Hematopoietic multipotent progenitor cell treated with erythropoietin and hydrocortisone succinate and interleukin-3 and kit ligand, for 17 days (in vitro differentiated cells): ENCODE measurements at places on chromosomes 6 and 20.

GRCh38 chr6:20840675-20841074 is 306.4 kb downstream of the CDKAL1 start:
- DNase-seq = no peak

- DNase-seq = no peak
These were observed 22.7 kb upstream of the CD93 start for GRCh38 chr20:23108871-23109270.

DNA sequence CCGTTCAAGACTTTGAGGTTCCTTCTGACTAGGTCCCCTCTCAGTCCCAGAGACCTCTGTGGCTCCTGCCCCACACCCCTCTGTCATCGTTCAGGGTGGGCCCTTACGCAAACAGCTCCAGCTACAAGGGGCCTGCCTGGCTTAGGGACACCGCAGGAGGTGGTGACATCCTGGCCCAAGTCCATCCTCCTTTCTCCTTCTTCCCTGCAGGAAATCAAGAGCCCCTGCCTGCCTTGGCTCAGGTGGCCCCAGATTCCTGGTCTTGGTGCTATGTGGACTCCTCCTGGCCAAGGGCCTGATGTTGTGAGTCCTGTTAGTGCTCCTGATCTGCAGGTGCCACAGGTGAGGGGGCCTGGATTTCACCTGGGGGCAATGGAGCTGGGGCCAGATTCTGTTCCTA is 8.1 kb downstream of the TREML4 start:
- no peak for DNase-seq

DNA sequence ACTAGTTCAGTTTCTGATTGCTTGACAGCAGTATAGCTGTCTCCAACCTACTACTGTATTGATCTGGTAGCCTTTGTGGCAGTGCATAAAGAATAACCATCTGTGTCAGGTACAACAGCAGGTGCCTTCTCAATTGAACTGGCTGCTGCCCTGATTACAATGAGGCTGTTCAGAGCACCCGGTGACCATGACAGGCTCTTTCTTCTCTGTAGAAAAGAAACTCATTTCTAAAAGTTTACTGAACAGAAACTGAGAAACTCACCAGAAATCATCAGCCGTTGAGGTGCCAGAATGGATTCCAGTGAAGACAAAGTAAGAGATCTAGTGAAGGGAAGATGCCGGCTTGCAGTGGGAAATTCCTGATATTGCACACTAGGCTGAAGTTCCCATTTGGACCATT is 954.4 kb downstream of the PHF3 start:
- no peak for DNase-seq

GRCh38 chr20:37566590-37567330 is 39.1 kb upstream of the BLCAP start:
- DNase-seq = no peak

- DNase-seq = no peak
These were observed 127.3 kb downstream of the RALGAPA2 start for GRCh38 chr20:20585146-20585545.

DNA sequence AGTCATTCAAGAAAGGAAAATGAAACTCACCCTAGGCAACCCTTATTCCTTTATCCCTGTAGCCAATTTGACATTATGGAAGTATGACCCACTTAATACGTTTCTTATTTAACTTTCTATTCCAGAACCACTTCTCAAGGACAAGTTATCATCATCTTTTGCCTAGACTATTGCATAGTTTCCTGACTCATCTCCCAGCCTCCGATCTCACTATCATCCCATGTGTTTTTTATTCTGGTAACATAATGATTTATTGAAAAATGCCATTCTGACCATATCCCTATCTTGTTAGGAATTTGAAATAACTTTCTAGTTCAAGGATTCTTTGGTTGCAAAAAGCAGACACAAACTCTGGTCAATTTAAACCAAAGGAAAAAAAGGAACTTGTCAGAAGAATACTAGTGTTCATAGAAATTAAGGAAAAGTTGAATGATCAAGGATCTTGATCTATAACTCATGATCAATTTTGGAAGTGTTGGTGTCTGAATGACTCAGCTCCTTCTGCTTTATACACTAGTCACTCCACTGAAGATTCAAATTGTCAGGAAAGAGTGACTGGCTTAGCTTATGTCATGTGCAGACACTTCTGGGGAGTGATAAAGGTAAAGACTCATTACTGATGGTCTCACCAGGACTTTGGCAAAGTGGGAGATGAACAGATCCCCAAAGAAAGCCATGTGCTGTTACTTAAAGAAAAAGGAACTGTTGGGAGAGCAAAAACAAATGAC is 8.5 kb upstream of the TINAG start:
- DNase-seq = no peak

DNA sequence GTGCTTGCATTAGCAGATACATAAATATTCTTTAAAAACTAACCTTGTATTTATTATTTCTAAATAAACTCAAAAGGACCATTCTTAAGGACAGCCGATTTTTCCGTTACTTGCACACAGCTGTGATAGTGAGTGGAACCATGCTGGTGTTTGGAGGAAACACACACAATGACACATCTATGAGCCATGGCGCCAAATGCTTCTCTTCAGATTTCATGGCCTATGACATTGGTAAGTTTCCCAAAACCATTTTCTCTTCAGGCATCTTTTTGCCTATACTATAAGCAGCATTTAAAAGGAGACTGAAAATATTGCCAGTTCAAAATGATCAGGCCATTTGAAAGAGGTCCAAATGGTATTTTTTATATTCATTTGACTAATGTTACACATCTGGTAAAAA is 92.3 kb downstream of the ATRN start:
- no peak for DNase-seq

GRCh38 chr20:24138196-24138857 is 149.7 kb upstream of the GGTLC1 start:
- DNase-seq = no peak

- no peak for DNase-seq
These were observed 78.3 kb downstream of the FOXO3 start for GRCh38 chr6:108638993-108639392.

DNA sequence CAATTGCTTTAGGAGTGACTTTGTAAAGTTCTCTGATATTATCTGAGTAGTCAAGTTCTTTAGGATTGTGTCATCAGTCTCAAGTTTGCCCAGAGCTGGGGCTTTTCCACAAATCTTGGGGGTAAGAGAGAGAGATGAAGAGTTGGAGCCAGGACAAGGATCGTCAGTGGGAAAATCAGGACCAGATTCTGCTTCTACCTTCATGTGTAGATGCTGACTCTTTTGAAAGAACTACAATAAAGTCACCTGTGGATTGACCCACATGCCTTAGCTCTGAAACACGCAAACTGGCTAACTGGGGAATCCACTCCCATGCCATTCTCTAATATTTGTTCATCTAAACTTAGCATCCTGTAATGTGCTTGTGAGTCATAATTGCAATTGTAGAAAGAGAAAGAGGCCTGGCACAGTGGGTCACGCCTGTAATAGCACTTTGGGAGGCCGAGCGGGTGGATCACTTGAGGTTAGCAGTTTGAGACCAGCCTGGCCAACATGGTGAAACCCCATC is 15.6 kb upstream of the BICRAL start:
- DNase-seq = no peak

DNA sequence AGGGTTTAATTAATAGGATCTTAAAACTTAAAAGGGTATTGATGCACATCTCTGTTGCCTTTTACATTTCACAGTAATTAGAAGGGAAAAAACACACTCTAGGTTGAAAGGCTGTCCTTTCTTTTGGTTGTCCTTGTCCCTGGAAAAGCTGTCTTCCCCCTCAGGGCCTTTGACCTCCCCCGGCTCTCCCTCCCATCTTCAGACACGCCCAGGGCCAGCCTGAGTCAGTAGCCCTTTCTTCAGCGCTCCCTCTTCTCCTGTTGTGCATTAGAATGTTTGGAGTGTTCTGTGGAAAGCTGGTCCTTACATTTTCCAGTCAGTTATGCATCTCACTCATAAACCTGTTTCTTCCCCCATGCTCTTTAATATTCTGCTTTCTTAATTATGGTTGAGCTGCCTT is 157.0 kb downstream of the MTHFD1L start:
- DNase-seq = no peak

DNA sequence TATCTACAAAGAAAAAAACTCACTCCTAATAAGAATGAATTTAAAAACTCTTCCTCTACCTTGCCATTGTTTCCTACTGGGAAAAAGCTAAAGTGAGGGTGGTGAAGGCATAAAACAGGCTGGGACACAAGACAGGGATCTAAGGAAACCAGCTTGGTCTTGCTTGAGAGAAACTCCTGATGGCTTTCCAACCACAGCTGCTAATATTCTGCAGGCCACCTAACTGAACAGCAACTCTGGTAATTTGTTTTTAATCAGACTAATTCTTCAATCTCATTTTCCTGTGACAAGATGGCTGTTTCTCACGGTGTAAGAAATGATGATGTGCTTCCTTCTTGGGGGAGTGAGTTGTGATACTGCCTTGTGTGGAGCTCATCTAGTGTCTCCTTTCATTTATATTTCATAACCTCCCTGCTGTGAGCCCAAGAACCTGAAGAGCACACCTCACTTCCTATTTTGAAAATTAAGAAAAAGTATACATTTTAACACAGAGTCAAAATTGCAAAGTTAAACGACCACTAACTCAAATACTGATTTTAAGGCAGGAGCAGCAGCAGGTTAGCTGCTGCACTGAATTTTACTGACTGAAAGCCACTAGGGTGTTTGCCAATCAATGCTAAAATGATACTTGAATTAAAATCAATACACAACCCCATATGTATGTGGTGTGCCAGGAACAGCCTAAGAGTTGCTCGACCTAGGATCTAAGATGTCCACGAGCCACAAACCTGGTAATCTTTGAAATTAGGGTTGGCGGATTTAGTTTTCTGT is 58.0 kb downstream of the BACH2 start:
- no peak for DNase-seq

GRCh38 chr6:13761361-13762036 is 49.9 kb upstream of the RANBP9 start:
- DNase-seq = no peak

- DNase-seq = no peak
These were observed 437.4 kb upstream of the NRSN1 start for GRCh38 chr6:23688650-23689049.

- no peak for DNase-seq
These were observed 73.1 kb upstream of the RIPOR2 start for GRCh38 chr6:25008707-25009392.

- no peak for DNase-seq
These were observed 80.4 kb downstream of the SULF2 start for GRCh38 chr20:47704746-47705496.

- DNase-seq = no peak
These were observed 32.1 kb upstream of the OPN5 start for GRCh38 chr6:47749757-47750156.

- no peak for DNase-seq
These were observed 49.0 kb upstream of the RANBP9 start for GRCh38 chr6:13760307-13761304.

DNA sequence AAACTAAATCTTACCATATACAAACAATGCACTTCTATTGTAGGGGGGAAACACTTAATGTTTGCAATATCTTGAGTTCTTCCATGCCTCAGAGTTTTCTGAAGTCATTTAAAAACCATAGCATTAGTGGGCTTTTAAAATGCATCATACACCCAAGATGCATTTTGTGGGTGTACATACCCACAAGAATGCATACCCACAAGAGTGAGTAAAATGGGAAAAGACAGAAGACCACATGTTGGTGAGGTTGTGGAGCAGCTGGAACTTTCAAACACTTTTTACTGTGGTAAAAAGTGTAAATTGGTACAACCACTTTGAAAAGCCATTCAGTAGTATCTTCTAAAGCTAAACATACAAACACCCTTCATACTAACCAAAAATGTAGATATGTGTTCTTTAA is 57.5 kb downstream of the CYB5R4 start:
- no peak for DNase-seq

GRCh38 chr6:11830105-11830504 is 51.5 kb upstream of the ADTRP start:
- no peak for DNase-seq

DNA sequence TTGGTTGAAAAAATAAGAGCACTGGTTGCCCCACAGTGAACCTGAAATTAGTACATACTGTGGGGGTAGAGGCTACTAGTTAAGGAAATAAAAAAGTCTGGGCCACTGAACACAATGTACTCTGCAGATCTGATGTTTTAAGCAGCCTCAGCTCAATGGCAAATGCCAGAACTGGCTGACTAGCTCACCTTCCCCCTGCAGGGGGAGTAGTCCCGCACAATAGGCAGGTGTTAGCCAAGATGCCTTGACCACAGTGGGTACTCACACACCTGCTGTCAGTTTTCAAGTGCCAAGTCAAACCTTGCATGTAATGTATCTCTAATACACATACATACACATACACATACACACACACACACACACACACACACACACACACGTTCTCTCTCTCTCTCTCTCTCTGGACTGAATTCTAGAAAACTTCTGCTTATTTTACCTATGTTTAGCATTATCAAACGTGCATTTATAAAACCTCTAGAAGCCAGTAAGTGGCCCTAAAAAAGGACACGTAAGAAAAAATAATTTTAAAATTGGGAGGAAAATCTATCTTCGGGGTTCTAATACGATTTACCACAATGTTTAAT is 36.1 kb downstream of the GMDS start:
- DNase-seq = no peak

DNA sequence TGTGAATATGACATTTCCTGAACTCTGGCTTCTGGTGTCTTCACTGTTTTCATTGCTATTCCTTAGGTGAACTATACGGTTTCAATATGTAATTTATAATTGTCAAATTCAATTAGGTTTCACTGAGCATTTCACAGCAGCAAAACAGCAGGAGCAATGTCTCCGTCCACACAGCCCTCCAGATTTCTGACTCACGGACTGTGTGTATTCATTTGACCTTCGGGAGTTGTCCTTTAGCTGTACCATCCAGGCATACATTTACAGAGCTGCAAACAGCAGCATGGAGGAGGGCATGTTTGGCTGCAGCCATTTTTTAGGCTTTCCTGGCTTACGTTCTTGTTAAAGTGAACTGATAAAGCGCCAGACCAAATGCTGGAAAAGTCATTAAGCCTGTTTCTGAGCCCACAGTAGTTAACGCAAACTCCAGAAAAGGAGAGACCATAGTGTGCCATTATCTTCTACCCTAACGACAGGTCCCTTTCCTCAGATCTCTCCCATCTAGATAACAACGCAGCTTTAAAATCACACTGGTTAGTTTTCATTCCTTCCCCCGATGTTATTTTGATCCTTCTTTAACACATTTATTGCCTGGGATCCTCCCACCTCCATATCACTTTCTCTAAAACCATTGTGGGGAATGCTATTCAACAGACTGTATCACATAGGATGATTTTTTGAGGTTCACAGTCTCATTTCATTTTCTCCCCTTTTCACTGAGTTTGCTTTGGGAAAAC is 18.3 kb downstream of the FOXC1 start:
- no peak for DNase-seq

GRCh38 chr6:122753688-122754056 is 25.8 kb upstream of the FABP7 start:
- no peak for DNase-seq

- DNase-seq = no peak
These were observed 85.5 kb downstream of the SLC22A23 start for GRCh38 chr6:3371222-3371949.

GRCh38 chr20:60950561-60950960 is 301.5 kb upstream of the CDH4 start:
- DNase-seq = no peak
